ENCODE measurements at places on chromosomes 2 and 18.
A peak's percentile ranks its signal among the peaks of the same experiment; 100 is the strongest.

GRCh38 chr2:132448771-132449170, 32.2 kb downstream of the GPR39 start:
- no peak for DNase-seq

DNA sequence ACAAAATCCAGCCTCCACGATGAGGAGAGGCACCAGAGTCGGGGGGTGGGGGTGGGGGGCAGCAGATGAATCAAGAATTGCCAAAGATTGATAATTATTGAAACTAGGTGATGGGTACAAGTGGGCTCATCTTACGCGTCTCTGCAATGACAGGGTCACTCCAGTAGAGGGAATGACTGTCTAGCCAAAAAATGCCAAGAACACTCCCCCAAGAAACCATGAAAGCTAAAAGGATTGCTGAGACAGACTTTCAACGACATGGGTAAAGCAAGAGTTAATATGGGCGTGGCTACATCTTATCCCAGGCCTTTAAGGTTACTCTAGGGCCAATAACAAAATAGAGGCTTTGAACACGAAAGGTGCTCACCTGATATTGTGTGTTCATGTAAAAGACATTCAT, 86.5 kb downstream of the STK39 start:
- no peak for DNase-seq

DNA sequence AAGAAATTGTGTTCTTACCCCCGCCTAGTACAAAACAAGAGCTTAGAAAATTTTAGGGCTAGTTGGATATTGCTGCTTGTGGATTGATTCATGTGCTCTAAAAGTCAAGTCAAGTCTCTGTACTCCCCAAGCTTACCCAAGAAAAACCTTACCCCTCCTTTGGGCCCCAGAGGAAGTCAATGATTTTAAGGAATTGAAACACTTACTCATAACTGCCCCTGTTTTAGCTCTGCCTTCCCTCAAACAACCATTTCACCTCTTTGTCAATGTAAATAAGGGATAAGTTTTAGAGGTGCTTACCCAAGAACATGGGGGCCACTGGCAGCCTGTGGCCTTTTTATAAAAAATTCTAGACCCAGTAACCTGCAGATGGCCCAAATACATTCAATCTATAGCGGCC, 136.6 kb upstream of the RMP24 start:
- no peak for DNase-seq

GRCh38 chr2:8095978-8096377, 585.9 kb upstream of the ID2 start:
- DNase-seq: no peak

DNA sequence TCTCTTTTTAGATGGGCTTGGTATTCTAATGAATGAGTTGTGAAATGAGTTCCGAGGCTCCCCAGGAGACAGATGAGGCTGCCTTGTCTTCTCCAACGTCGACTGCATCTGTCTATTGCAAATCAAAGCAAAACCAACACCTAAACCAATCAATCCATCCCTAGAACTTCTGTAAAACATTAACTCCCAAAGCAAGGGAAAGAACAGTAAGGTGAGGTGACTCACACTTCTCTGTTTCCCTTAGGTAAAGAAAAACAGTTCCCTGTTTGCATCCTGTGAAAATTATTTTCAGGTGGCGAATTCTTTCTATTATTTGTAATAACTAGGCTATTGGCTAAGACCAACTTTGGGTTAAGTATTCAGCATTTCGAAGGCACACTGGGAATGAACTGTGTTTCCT, 249.4 kb downstream of the EPHA4 start:
- DNase-seq: no peak

GRCh38 chr2:38610851-38611801, 8.4 kb upstream of the HNRNPLL start:
- DNase-seq: no peak

DNA sequence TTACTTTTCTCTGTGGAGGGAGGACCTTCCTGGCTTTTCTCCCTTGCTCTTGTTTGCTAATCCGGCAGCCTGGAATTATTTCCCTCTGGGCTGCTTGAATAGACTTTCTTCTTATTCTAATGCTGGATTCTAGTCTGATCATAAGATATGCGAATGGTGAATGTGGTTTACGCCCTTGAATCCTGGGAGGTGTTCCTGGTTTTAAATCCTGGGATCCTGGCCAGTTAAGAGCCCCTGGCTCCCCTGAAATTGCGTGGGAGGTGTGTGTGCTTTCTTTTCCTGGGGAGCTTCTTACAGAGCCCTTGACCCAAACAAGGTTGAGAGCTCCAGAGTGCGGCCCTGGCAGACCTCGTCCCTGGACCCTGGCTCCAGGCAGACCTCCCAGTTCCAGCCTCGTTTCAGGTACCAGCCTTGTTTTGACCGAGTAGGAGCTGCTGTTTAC, 2.8 kb downstream of the SH3BP4 start:
- DNase-seq: no peak

GRCh38 chr2:133818661-133819060, 250.4 kb upstream of the NCKAP5 start:
- no peak for DNase-seq

- peak; percentile 19 for DNase-seq
These were observed 15.2 kb upstream of the PLEKHM3 start for GRCh38 chr2:208040199-208041171.

GRCh38 chr2:232340171-232340935, 38.2 kb upstream of the ALPP start:
- no peak for DNase-seq

- no peak for DNase-seq
These were observed 12.1 kb upstream of the MAPRE2 start for GRCh38 chr18:35029103-35029502.

DNA sequence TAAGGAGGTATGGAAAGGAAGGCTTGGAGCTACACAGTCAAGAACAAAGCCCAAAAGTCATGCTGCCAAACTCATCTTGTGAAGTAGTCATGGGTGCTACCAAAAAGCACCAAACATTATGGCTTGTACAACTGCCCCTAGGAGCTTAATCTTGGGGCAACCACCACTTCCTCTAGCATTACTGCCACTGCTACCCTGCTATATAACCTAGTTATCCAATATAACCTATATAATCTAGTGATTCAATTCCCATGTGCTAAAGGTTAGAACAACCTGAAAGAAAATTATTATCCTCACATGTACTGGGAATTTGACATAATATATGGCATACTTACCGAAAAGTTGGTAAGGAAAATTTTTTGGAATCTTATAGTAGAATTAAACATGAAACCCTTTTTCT, 102.6 kb upstream of the RBBP8 start:
- no peak for DNase-seq

DNA sequence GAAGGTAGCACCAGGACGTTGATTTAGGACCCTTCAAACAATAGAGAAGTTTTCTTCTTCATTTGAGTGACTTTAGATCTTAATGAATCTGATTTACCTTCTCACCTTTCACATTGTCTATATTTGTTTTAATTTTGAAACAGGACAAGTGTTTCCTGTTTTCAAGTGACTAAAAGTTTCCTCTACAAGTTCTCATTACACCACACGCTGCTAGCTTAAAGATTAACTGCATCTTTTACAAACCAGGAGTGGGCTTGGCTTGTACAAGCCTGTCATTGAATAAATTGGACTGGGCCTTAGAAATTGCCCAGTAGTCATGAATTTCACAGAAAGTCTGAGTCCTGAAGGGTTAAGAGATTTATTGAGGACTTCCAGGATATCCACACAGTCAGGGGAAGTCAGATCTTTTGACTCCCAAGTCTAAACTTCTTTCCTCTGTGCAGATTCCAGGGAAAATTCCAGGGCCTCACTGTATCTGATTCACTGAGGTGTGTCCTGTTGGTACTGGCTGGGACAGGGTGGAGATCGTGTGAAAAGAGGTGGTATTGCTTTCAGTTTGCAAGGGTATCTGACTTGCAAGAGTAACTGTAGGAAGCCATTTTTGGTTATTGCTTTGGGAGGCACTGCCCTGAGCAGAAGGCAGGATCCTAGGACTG, 3.4 kb downstream of the SGPP2 start:
- no peak for DNase-seq

- no peak for DNase-seq
These were observed 91.6 kb downstream of the THNSL2 start for GRCh38 chr2:88261725-88262124.

DNA sequence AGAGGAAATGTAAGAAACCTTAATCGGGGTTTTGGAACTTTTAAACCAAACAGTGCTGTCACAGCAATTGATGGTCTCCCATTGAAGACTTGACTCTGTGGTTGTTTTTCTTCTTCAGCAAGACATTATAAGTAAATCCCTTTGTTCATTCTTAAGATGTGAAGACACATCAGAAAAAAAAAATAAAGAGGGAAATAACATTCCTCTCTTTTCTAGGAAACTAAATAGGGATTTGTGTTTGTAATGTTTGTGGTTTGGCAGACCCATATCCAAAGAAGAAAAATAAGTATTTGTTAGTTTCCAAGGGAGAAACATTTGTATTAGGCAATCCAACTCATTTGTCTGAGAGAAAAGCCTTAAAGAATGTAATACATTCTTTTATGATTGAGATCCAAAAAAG, 359.9 kb downstream of the DSC3 start:
- no peak for DNase-seq

DNA sequence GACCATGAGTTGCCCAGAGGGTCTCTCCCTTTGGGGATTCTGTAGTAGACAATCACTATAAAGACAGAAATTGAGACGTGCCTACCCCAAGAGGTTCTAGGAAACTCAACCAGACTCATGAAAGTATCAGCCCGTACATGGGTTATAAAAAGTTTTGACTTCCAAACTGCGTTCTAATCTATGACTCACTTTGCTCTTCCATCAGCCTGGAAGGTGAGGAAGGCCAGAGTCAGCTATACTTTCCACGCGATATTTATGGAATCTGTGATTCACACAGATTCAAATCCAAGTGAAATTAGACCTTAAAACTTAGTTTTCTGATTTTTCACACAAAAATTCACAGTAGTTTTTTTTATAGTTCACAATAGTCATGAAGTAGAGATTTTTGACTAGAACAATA, 7.7 kb upstream of the LYPD1 start:
- DNase-seq: no peak

- DNase-seq: no peak
These were observed 66.8 kb upstream of the SALL3 start for GRCh38 chr18:78912844-78913243.

- no peak for DNase-seq
These were observed 64.5 kb downstream of the PARD6G start for GRCh38 chr18:80182855-80183254.

DNA sequence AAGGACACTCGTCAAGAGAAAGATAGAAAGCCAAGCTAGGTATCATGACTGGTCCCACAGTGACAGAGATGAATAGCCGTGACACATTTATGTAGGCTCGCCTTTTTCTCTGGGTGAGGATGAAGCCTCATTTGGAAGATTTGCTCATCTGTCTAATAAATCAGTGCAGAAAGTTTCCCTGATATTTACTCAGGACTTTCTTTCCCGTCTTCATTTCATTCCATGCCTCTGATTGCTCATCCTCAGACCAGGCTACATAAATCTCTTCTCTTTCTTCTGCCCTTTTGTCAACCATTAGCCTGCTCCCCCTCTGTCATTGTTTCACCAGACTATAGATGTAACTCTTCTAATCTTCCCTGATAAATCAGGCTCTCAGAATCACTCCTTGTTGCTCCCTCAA, 361.8 kb upstream of the MEIS1 start:
- no peak for DNase-seq

- no peak for DNase-seq
These were observed 31.4 kb upstream of the CD226 start for GRCh38 chr18:69978732-69979715.

GRCh38 chr2:78980152-78980465, 45.4 kb upstream of the REG3G start:
- no peak for DNase-seq
